Testis (tissue), 5 donors: ENCODE measurements at places on chromosomes 3 and 15.
A peak's percentile ranks its signal among the peaks of the same experiment; 100 is the strongest.

GRCh38 chr3:27673701-27674100 is 48.4 kb downstream of the EOMES start:
- no peak for DNase-seq

- no peak for DNase-seq
Observed at GRCh38 chr15:79539401-79539800, 107.3 kb downstream of the MINAR1 start.

DNA sequence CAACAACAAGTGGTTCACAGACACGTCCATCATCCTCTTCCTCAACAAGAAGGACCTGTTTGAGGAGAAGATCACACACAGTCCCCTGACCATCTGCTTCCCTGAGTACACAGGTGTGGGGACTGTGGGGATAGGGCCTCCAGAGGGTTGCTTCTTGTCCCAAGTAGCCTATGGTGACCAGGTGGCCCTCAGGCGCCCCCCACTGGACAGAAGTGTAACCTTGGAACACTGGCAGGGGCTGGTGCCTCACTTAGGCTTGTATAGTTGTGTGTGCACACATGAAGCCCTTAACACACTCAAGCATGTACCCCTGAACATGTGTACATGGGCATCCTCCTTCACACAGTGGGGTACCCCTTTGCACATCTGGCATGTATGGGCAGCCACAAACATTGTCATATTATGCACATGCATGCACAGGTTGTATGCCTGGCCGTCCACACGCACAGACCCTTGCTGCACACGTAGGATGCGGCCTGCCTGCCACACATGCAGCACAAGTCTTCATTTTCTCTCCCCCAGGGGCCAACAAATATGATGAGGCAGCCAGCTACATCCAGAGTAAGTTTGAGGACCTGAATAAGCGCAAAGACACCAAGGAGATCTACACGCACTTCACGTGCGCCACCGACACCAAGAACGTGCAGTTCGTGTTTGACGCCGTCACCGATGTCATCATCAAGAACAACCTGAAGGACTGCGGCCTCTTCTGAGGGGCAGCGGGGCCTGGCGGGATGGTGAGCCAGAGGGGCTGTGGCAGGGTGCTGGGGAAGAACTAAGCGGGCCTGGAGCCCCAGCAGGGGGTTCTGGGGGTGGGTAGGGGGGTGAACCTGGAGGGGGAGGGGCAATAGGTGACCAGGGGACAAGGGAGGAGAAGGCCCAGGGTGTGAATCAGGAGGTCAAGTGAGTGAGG is 11.7 kb upstream of the SEMA3B start:
- peak; percentile 53 for DNase-seq

- no peak for DNase-seq
Observed at GRCh38 chr15:93283854-93284253, 194.8 kb upstream of the RGMA start.

- no peak for DNase-seq
Observed at GRCh38 chr3:179560791-179561190, 1.9 kb upstream of the ACTL6A start.
